ENCODE measurements at places on chromosomes 11 and 22.
A peak's percentile ranks its signal among the peaks of the same experiment; 100 is the strongest.

DNA sequence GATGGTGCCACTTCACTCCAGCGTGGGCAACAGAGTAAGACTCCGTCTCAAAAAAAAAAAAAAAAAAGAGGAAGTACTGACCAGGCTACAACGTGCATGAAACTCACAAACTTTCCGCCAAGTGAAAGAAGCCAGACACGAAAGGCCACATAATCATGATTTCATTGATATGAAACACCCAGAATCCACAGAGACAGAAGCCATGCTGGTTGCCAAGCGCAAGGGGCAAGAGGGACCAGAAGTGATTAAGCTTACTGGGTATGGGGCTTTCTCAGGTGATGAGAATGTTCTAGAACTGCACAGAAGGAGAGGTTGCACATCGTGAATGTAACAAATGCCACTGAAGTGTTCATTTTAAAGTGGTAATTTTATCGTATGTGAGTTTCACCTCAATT lies 60.9 kb downstream of the CELSR1 start:
- no peak for DNase-seq

GRCh38 chr11:9264316-9265210 lies 587 bp downstream of the DENND5A start:
- DNase-seq: peak; percentile 30

DNA sequence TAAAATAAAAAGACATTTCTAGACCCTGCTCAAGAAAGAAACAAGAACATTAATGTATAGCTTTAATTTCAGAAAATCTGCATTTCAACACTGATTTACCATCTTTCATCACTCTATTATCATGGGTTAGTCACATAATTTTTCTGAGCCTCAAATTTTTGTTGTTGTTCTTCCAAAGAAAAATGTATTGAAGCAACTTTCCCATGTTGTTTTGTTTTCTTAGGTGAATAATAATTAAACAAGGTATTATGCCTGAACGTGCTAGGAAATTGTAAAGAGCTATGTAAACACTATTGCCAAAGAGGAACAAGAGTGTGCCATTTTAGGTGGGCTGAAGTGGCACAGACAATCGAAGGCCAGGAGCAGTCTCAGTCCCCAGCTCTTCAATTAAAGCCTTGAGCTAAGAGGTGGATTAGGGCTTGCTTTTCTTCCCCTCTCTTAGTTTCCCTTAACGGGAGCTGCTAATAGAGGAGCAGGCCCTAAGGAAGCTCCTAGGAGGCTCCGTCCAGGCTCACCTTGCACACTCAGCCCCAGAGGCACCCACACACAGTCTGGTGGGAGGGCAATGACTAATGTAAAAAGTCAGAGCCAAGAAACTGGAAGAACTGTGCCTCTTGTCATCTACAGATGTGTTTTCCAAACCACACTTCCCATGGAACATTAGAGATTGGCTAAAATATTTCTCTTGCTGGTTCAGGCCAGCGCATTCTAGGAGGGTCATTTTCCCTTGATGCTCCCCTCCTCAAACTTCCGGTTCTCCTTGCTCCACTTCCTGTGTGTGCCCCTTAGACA lies 8.8 kb upstream of the UBASH3B start:
- DNase-seq: no peak

GRCh38 chr11:76656571-76657081 lies 13.9 kb downstream of the LRRC32 start:
- DNase-seq: no peak

DNA sequence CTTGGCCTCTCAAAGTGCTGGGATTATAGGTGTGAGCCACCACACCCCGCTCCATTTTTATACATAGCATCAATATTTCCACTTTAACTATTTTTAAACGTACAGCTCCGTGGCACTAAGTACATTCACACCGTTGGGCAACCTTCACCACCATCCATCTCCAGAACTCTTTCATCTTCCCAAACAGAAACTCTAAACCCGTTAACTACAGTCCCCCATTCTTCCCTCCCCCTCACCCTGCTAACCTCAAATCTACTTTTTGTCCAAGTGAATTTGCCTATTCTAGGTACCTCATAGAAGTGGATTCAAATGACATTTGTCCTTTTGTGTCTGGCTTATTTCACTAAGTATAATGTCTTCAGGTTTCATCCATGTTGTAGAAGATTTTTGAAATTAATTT lies 3.4 kb downstream of the IGLL1 start:
- no peak for DNase-seq

- DNase-seq: no peak
These were observed 3.7 kb upstream of the DGKZ start for GRCh38 chr11:46343520-46343919.

DNA sequence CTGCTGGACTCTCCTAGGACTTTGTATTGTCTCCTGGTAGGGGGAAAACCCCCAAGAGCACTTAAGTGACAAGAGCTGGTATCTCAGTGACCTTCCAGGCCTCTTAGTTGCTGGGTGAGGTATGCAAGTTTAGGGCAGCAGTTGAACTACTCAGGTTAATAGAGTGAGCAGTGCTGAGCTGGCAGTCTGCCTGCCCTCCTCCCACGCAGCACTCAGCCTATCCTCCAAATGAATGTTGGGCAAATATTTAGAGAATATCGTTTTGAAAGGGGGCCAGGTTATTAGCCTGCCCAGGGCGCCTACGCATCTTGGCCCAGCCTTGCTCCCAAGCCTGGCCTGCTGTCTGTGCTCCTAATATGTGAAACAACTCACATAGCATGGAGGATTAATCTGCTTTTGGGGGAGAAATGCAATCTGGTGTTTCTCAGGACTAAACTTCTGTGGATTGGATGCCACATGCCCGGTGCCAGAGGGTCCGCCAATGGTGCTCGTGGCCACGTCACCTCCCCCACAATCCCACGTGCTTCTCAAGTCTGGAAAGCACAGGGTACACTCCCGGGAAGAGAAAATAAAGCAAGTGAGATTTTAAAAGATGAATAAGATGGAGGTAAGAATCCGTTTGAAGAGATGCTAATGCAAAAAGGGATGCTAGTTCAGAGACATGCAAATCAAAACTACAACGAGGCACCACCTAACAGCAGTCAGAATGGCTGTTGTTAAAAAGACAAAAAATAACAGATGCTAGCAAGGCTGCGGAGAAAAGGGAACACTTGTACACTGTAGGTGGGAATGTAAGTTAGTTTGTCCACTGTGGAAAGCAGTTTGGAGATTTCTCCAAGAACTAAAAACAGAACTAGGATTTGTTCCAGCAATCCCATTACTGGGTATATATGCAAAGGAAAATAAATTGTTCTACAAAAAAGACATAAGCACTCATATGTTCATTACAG lies 67.7 kb downstream of the SPON1 start:
- no peak for DNase-seq

DNA sequence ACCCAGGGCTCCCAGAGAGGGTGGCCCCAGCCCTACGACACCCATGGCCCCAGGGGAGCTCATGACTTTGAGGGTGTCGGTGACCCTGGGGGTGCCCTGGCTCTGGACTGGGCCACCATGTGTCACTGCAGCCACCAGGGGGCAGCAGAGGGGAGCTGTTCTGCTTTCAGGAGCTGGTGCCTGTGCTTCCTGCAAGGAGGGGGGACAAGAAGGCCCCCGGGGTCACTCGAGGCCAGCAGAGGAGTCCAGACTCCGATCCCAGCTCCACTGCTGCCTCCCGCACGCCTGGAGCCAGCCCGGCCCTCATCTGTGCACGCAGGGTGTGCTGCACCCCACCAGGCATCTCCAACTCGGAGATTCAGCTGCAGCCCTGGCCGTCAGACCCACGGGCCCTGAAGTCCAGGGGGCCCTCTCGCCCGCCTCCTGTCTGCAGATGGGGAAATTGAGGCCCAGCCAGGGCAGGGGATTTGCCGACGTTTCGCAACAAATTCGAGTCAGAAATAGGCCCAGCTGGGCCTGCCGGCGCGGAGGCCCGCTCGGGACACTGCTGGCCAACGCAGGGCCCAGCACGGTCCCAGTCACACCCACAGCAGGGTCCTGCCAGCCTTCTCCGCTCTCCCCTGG lies 29.5 kb upstream of the WNT7B start:
- peak; percentile 82 for DNase-seq

DNA sequence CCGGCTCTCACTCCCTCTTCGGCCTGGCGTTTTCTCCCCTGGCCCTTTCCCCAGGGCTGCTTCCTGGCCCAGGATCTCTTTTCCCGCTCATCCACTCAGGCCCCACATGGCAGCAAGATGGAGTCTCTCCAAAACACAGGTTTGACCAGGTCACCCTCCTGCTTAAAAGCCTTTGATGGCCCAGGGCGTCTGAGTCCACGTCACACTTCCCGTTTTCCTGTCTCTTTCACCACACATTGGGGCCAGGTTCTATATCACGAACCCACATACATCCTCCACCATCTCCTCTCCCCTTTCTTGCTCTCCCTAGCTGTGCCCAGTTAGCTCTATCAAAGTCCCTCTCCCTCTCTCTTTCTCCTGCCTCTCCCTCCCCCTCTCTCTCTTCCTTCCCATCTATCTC lies 7.8 kb upstream of the LRRC32 start:
- DNase-seq: no peak

DNA sequence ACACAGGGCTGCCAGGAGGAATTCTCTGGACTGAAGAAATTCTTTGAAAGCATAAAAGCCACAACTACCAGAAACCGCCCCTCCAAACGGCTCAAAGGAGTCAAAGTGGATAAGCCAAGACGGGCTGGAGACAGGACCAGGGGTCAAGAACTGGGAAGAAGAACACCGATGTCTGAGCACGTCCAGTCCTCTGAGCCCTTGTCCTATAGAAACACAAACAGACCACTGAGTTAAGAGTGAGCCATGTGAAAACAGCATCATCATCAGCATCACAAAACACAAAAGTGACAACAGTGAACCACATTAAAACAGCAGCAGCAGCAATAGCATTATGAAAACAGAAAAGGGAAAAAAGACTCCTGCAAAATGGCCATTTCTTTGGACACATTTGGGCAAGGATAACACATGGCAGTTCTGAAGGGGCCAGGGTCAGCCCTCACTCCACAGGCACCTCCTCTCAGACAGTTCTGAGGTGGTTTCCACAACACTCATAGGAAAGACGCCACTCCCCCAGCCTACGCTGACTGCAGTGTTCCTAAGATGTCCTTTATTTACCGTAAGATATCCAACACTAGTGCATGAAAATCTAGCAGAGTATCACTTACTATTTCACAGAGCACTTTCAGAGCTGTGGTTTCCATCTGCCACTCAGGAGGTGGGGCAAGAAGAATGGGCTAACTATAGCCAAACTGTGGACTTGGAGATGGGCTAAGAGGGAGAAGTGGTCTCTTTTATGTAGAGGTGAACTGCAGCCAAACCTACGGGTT lies 28.6 kb upstream of the YPEL1 start:
- DNase-seq: no peak

DNA sequence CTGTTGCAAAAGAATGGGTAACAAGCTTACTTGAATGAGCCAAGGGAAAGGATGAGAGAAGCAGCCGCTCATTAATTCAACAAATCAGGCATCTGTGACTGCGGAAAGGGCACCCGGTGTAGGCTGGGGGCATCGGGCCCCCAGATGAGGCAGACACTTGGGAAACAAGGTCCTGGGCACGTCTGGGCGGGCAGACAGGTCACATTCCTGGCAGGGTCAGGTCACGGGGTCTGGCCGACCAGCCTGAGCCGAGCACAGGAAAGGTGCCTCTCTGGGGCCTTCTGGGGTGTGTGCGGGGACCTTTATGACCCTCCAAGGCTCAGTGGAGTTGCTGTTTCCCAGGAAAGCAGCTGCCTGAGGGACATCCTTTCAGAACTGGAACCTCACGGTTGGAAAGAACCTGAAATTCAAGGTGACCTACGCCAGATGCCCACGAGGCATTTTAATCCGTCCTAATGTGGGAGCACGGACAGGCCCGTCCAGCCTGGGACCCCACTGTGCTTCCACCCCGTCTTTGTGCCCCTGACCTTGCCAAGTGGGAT lies 57.1 kb downstream of the ST14 start:
- DNase-seq: no peak

All from SK-MEL-5 (cell line).